NCI-H1417 treated with DMSO at 0.1 percent for 48 hours (cell line): ENCODE measurements at places on chromosomes 1 and 21.

GRCh38 chr21:33775100-33775828 is 133.0 kb downstream of the ITSN1 start:
- no peak for DNase-seq

- no peak for DNase-seq
Observed at GRCh38 chr1:151756291-151756690, 7.0 kb downstream of the MRPL9 start.

DNA sequence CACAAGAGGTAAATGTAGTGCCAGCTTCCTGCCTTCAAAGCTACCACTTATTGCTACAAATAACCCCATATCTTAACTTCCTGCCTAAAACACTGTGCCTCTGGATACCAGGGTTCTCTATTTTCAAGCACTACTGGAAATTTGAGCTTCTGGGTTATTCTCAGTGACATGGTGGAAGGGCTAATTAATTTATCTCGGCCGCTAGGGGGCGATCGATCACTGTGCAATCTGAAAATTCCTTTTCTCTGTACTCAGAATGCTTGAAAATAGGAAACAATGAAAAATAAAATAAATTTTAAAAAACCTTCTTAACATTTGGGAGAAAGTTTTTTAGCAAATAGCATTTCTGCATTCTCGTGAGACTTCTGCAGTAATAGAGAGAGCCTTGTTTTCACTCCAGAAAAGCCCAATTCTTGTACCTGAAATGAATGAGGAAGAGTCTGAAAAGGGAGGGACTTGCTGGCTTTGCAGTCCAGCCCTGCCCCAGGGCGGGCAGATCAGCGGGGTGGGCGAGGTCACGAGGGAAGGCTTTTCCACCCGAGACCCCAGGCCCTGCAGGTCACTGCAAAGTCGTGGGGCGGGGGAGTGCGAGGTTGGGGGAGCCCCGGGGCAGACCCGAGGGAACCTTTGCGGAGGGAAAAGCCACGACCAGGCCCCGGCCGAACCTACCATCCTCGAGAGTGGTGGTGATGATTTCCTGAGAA is 276.7 kb downstream of the PCP4 start:
- DNase-seq, result no peak

GRCh38 chr1:118073648-118074435 is 111.2 kb downstream of the SPAG17 start:
- DNase-seq, result no peak

DNA sequence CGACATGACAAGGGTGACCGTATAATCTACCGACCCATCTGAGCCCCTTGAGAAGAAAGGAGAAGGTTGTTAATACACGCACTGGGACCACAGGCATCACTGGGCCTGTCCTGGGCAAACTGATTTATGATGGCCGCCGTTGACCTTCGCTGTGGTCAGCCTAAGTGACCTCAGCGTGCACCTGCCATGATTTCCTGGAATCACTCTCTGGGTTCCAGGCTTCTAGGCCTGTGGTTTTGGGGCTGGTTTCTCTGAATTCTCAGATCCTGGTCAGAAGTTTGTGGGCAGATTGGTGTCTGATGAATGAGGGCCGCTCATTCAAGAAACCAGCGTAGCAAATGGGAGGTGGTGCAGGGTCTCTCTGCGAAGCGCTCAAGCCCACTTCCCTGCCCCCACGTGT is 64.0 kb downstream of the SIK1 start:
- DNase-seq, result no peak

DNA sequence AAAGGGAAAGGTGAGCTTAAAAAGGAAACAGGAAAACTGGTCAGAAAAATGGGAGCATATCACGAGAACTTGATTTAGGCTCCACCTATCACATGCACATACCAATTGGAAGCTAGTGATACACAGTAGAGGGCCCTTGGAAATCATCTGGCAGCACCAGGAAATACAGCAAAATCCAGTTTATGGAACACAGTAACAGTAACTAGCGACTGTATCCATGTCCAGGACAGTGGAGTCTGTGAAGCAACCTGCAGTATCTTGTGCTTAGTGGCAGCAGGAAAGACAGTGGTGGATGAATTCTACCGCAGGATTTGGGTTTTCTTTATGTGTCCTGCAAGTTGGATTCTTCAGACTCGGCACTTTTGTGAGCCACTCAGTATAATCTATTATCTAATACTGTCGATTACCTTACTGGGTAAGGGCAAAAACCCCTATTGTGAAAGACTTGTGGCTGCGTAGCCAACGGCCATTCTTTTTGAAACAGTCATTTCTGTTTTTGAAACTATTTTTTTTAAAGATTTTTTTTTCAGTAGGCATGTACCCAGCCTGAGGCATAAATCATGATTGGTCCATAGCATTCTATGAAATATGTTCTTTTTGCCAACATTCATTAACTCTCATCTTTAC is 1.6 kb upstream of the KDM4A start:
- DNase-seq, result no peak

GRCh38 chr1:1120866-1121591 is 5.1 kb upstream of the C1orf159 start:
- DNase-seq, result peak; percentile 35

GRCh38 chr21:24671901-24672300 is 935.4 kb downstream of the MRPL39 start:
- no peak for DNase-seq

DNA sequence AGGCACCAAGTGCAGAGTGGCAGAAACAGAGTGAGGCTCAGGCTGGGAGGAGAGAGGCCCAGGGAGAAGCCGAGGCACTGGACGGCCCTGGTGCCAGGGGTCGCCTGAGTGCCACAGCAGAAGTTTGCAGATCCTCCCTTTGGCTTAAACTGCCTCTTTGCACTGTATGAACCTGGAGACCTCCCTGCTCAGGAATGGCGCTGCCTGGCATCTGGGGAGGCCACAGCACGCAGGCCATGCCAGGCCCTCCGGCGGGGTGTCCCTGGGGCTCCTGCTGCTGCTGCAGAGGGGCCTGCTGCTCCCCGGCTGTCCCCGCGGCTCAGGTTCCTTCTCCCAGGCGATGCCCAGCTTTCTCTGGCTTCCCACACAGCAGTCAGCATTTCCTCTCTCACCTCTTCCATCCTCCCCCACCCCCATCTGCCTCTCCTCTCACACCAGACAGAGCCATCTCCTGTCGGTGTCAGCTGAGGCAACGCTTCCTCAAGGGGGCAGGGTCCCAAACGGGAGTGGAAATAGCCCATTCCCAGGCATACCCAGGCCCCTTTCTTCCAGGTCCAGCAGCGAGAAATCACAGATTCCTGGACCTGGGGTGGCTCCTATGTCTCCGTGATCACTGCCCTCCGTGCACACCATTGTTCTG is 35.2 kb downstream of the SYT6 start:
- no peak for DNase-seq

DNA sequence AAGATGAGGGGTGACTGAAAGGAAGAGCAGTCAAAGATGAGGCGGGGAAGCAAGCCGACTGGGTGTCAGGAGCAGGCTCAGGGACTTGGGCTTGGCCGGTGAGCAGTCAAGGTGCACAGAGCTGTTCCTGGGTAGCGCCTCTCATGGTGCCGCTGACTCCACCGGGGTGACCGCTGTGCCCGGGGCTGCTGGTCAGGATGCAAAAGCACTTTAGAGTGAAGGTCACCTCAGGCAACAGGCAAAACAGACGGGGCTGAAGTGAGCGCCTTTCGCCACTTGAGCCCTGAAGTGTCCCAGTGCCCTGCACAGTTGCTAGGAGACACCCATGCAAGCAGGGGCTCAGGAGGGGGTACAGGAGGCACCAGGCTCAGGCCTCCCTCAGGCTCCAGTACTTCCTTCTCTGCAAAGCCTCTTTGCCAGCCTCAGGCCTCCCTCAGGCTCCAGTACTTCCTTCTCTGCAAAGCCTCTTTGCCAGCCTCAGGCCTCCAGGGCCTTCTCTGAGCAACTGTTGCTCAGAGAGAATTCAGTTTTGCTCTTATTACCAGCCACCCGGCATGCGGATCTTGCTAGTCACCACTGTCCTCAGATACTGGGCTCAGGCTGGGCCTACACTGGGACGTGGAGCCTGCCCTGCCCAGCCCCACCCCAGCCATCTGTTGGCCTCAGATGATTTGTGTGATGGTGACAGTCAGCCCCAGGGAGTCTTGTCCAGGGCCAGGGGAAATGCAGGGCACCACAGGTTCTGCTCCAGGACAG is 99.7 kb upstream of the IRF2BP2 start:
- DNase-seq, result no peak

DNA sequence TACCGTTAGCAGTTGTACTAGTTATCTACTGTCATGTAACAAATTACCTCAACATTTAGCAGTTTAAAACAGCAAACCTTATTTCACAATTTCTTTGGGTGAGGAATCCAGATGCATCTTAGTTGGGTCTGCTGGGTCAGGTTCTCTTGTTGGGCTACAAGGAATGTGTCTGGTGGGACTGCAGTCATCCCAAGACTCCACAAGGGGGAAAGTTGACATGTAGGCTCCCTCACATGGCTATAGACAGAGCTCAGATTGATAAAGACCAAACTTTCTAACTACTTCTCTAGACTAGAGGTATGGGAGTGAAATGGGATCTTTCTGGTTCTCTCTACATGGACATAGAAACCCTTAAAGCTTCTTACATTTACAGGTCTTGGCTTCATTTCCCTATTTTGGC is 160.9 kb downstream of the UCK2 start:
- no peak for DNase-seq

DNA sequence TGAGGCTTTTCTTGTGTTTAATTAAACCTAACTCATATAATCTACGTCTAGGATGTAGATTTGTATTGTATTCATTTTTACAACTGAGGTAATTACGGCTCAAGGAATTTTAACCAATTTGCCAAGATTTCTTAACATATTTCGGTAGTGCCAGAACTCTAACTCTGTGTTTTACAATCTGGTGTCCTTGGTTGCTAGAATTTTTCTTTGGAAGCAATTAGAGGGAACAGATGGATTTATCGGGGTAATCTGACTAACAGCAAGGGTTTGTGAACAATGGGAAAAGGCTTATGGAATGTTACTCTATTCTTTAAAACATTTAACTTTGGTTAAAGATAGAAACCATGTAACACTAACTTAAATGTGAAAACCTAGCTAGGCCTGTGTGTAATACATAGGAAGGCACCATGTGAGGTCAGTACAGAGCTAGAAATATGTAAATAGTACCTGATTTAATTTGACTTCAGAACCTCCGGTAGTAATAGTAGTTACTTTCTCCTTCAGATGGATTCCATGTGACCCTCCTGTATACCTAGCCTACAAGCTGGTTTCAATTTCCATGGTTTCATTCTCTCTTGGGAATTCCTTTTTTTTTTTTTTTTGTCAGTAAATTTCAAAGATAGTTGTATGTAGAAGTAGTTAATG is 1.2 kb downstream of the MTF2 start:
- DNase-seq, result no peak

- no peak for DNase-seq
Observed at GRCh38 chr1:235339746-235340145, 11.4 kb downstream of the GGPS1 start.

DNA sequence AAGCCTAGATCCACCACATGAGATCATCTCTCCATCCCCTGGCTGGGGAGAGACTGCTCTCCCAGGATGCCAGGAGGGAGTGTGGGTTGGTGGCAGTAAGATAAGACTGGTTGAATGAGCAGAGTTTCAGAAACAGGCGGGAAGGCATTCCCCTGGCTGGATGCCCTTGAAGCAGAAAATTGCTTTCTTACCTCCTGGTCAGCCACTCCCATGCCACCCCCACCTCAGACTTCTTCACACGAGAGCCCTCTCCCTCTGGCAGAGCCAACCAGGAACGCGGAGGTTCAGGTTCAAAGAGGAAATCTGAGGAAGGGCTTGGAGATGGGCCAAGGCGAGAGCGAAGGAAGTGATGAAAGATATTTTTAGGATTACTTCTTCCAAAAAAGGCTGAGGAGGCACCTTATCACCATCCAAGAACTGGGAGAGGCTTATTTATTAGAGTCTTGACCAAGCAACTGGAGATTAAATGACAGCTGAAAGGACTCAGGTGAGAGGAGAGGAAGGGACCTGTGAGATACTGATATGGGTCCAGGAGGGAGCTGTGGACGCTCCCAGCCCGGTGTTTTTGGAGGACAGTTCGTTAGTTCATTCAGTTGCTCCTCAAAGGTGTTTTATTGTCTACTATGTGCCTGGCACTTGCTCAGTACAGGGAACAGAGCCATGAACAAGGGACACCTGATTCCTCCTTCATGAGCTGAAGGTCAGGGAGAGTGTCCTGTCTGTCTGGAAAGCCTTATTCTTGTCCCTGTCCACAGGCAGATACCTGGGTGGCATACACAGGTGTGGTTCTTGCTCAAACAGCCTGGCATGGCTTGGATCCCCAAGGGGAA is 18.9 kb upstream of the SLC26A9 start:
- no peak for DNase-seq

DNA sequence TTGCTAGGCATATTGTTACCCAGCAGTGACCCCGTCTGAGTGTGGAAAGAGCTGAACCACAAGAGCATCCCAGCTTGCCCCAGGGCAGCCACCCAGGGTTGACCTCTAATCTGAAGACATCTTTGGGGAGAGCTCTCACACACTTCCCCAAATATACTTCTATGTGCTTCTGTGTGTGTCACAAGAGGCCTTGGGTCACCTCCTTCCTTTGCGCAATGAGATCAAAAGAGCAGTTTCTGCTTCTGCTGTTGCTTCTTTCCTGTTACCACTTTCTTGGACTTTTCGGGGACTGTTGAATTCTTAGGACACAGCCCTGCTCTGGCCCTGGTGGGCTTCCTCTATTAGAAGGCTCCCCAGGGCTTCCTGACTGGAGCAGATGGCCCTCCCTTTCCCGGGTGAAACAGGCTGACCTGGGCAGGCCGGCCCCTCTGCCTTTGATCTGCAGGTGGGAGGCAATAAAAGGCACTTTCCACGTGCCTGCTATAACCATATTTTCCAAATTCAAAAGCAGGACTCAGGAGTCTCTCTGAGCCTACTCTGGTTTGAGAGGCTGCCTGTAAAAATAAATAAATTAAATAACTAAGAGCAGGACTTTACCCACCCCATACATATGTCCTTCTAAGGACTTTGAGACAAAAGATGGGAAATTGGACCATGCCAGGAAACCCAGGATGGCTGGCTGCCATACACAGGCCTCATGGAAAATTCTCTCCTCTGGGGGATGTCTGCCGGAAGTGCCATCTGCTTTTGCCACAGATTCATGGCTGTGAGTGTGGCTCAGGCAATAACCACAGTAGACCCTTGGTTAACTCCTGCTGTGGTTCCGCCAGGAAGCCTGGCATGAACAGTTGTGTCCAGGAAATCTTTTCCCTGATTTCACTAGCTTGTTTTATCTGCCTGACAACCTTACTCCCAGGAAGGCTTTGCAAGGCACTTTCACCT is 28.3 kb upstream of the RCSD1 start:
- no peak for DNase-seq

- no peak for DNase-seq
Observed at GRCh38 chr1:119926553-119926952, 30.2 kb upstream of the ADAM30 start.

- DNase-seq, result no peak
Observed at GRCh38 chr21:33266789-33267135, 595 bp downstream of the IL10RB start.
